COLO829 (cell line): ENCODE measurements at places on chromosomes 5 and 9.

- DNase-seq: no peak
Measured at GRCh38 chr5:132059043-132059695, 1.3 kb upstream of the IL3 start.

- no peak for DNase-seq
Measured at GRCh38 chr9:4986296-4986695, 1.2 kb downstream of the JAK2 start.

DNA sequence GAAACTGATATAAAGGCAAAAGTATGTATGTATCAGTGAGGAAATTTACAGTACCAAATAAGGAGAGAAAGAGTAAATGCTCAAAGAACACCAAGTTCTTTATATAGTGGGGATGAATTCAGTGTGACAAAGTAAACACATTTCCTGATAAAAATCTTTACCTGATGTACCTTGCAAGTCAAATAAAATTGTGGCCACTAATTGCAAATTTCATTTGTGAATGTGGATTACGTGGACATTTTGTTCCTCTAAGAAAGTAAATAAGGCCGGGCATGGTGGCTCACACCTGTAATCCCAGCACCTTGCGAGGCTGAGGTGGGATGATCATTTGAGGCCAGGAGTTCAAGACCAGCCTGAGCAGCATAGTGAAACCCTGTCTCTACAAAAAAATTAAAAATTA, 25.7 kb downstream of the CEP120 start:
- DNase-seq: no peak

DNA sequence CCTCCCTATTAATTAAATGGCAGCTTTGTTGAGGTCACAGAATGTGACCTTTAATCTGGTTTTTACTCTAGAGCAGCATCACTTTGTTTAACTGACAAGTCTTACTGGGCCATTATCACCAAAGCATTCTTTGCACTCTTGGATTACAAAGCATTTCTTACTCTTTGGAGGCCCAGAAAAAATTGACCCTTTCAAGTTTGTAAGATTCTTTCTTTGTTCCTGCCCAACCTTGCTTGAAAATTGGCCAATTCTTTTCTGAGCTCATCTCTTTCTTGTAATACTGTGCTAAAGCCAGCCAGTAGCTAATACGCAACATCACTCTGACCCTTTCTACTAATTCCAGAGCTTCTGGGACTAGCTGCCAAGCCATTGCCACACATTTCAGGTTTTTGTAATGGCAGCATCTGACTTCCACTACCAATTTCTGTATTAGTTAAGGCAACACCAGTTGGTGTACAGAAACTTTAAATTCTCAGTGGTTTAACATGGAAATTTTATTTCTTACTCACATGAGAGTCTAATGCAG, 131.6 kb downstream of the PRDM6 start:
- no peak for DNase-seq

DNA sequence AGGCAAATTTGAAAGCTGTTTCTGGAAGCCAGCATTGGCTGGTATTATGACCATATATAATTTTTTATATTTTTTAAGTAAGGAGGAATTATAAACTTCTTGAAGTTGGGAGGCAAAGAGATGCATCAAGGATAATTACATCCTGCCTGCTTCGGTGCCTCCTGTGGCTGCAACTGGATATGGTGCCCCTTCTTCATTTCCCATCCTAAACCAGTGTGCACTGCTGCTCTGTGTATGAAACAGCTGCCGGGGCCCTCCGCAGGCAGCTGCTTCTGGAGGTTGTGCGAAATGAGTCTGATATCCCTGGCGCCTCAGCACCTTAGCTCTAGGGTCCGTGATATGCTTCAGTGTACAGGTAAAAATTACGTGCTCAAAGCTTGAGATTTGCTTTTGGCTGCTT, 304.2 kb downstream of the ENC1 start:
- no peak for DNase-seq

DNA sequence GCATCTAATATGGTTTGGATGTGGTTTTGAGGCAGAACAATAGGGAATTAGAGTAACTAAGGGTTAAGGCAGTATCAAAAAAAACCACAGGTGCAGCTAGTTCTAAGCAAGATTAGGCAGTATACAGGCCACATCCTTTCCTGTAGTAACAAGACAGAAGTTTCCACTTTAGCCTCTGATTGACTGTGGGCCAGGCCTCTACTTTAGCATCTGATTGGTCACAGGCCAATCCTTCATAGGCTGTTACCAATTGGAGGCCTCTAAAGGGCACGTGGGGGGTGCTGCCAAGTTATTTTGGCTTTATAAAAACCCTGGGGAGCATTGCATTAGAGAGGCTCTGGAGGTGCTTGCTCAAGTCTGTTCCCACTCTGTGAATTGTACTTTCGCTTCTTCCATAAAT, 144.1 kb upstream of the ST8SIA4 start:
- no peak for DNase-seq

- no peak for DNase-seq
Measured at GRCh38 chr5:16922430-16922829, 13.7 kb downstream of the MYO10 start.

DNA sequence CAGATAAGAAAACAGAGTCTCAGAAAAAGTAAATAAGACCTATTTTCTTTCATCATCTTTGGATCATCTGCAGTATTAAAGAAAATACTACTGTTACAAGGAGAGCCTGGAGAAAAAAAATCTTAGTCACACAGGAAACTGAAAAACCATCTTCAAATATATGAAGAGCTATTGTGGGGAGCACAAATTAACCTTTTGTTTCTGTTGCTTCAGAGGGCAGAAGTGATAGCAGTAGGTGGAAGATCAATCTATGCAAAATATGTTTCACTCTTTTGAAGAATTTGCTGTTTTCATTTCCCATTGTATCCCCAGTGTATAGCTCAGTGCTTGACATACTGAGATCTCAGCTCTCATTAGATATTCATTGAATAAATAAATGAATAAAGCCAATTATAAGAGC, 13.1 kb upstream of the CEMIP2 start:
- DNase-seq: no peak

GRCh38 chr9:113481176-113481787, 17.8 kb downstream of the RGS3 start:
- no peak for DNase-seq

- no peak for DNase-seq
Measured at GRCh38 chr5:123046222-123046621, 9.7 kb upstream of the PPIC start.

DNA sequence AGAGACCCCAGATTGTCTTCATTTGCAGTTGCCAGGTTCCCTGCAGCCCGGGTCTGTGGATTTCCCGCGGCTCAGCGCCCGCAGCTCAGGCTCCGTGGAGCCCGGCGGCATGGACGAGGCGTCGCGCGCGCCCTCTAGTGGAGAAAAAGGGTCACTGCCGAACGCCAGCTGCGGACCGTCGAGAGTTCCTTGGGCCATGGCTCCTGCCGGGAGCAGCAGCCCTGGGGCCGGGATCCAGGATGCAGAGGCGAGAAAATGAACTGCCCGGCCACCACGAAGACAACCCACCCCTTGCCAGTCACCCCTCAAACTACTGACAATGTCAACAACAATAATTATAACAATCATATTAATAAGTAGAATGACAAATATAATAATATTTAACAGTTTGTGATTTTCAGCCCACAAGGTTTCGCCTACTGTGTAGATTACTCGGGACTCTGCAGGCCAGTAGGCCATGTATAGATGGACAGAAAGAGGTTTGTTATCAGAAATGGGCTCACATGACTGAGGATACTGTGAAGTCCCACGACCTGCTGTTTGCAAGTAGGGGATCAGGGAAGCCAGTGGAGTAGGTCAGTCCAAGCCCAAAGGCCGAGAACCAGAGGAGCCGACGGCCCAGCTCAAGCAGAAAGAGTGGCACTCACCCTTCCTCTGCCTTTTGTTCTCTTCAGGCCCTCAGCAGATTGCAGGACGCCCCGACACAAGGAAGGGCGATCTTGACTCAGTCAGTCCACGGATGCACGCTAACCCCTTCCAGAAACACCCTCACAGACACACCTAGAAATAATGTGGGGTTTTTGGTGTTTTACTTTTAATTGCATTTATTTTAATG, 43.1 kb downstream of the BOD1 start:
- DNase-seq: peak; percentile 32

DNA sequence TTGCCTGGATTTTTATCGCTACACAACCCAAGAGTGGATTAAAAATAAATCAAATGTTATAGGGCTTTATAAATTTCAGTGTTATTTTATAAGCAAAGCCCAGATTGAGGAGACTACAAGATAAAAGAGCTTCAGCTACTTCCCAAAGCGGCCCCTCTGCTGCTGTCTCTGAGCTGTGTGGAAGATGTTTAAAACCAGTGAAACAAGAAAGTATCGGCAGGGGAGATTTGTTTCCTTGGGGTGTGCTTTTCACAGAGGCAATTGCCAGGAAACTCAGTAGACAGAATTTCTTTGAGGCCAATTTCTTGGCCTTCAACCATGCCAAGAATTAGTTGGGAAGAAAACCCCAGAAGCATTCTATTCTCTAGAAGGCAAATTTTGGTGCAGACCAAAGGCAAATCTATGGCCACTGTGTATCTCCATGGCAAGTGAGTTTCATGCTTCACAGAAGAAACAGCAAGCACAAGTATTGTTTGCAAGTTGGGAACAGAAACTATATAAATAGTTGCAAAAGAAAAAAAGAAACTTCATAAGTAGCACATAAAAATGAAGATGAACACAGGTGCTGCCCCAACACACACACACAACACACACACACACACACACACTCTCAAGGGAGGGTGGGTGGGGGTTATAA, 197.2 kb downstream of the PARP8 start:
- DNase-seq: no peak

DNA sequence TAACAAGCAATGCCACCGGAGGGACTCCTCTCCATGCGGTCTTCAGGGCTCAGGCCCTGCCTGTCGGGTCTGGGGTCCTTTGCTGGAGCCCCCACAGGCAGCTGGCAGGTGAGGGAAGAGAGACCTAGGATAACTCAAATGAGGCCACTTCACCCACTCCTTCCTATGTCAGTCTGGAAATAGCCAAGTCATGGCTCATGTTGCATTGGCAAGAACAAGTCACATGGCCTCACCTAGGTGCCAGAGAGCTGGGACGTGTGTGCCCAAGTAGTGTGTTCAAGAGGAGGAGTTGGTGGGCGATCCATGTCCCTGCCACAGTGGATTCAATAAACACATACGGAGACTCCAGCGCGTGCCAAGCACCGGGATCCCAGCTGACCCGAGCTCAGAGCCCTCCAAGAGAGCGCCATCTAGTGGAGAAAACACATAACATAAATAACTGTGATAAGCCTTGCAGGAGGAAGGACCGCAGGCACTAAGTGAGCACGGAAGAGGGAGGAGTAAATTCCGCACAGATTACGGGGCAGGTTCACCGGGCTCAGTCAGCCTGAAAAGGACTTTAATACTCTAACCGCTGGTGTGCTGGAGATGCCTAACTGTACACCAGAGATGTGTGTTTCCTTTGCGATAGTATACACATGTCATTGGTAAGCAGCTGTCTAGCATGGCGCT, 580.8 kb downstream of the CCDC171 start:
- peak; percentile 58 for DNase-seq

DNA sequence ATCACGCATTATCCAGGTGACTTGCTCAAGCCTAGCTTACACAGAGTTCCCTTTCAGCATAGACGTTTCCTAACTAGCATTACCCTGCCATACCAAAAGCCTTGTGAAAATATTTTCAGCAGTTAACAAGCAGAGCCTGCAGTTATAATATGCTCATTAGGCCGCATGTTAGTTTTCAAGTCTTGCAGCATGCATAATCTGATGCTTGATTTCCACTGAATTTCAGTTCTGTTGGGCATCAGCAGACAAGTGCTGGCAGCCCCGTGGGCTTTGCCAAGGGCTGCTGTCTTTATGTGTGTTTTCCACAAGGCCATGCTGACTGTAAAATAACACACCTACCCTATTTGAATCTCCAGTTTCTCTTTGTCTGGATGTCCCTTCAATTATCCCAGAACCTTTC, 491.0 kb upstream of the WWC1 start:
- no peak for DNase-seq

DNA sequence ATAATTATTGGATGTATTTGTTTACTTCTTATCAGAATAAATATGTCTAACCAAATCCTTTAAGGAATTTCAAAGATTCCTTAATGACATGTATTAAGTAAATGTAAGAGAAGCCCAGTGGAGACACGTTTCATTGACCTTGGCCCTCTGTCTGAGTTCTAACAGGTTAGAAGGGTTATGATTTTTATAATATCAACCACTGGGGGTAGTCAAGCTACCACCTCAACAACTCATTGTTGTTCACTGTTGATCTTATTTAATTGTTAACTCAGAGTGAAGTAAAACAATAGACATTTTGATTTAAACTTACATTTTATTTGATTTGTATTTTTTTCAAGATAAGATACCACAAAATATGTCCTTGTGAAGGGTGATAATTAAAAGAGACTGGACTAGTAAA, 499.2 kb upstream of the COX7C start:
- no peak for DNase-seq

DNA sequence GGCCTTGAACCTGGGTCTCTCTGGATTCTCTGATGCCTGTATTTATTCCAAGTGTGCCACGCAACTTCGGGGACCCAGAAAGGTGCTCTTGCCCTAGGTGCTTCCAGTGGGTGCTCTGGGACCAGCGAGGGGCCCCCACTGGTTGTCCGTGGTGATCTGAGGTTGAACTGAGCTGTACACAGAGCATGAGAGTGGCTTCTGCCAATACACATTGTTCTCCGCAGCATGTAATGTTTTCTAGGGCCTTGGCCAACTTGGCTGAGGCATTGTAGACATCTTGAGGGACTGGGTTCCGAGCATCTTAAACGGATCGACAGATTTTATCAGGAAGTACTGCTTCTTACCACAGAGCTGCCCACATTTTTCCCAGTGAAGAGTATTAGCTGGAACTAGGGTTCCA, 117.9 kb downstream of the MTX3 start:
- no peak for DNase-seq

- peak; percentile 74 for DNase-seq
Measured at GRCh38 chr9:112881331-112881730, 9.3 kb downstream of the SLC46A2 start.
